ENCODE measurements at places on chromosomes 6 and 20.
A peak's percentile ranks its signal among the peaks of the same experiment; 100 is the strongest.

DNA sequence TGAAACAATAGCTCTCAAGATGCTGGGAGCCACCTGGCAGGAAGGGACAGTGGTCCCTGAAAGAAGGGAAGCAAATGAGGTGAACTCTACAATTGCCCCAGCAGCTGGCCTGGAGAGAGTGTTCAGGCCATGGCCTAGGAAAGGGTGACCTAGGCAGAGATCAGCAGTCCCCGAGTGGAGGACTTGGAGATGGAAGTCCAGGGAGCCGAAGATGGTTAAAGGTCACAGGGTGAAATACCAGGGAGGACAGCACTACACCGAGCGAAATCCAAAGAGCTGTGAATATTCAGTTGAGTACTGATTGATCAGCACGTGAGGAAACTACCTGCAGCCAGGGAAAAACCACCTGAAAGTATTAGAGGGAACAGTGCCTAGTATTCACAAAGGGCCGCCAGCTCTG lies 133.1 kb downstream of the HIVEP2 start:
- DNase-seq: no peak

DNA sequence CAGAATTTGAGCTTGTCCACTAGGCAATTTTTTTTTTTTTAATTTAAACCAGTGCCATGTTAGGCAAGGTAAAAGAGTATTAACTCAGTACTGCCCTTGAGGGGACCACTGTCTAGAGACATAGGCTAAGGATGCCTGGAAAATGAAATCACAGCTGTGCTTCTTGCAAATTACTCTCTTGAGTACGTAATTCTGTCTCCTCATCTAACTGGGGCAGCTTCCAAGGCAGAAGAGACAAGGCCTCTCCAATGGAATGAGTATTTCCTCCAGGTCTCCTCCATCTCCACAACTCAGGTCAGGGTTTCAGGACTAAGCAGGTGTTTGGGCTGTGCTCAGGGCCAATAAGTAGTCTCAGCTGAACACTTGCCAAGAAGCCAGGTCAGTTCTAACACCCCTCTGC lies 33.8 kb upstream of the MRPS10 start:
- DNase-seq: peak; percentile 52

DNA sequence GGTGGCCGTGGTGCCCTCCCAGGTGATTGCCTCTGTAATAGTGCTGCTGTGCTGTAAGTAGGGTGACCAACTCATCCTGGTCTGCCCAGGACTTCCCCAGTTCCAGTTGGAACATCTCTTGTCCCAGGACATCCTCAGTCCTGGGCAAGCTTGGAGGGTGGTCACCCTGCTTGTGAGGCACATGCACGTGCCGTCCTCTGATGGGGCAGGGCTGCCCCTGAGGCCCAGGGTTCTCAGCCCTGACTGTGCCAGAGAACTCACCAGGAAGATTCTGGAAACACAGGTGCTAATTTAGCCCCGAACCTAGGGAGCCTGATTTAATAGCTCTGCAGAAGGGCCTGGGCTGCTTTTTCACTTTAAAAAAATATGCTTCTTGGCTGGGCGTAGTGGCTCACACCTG lies 120.9 kb upstream of the PHACTR3 start:
- no peak for DNase-seq

- DNase-seq: no peak
These were observed 8.8 kb downstream of the MDFI start for GRCh38 chr6:41647061-41647511.
